8988T (cell line): ENCODE measurements at places on chromosomes 12 and 14.

GRCh38 chr12:76018672-76019071 is 12.9 kb downstream of the PHLDA1 start:
- DNase-seq, result no peak

GRCh38 chr12:62722971-62723680 is 211.8 kb downstream of the PPM1H start:
- DNase-seq, result no peak

- DNase-seq, result no peak
Measured at GRCh38 chr14:62694075-62694474, 351.2 kb downstream of the KCNH5 start.

DNA sequence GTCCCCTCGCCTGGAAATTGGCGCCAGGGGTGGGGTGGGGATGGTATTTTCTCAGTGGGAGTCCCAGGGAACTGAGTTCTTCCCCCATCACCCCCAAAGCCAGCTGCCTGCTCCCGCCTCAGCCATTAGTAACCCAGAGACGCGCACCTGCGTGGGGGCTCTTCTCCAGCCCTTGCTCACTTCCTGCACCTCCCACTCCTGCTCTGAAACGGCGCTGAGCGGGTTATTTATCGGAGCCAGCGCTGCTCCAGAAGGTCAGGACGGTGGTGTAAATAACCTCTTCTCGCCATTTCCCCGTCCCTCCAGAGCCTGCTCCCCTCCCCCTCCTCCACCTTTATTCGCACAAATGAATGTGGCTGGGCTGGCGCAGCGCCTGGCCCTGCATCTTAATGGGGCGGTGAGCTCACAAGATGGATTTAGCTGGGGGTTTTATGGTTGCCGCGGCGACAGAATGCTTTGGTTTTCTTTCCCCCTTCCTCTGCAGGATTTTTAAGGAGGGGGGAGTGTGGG is 12.2 kb downstream of the GPR84 start:
- DNase-seq, result no peak

- DNase-seq, result no peak
Measured at GRCh38 chr12:66319266-66319954, 17.1 kb downstream of the HELB start.

DNA sequence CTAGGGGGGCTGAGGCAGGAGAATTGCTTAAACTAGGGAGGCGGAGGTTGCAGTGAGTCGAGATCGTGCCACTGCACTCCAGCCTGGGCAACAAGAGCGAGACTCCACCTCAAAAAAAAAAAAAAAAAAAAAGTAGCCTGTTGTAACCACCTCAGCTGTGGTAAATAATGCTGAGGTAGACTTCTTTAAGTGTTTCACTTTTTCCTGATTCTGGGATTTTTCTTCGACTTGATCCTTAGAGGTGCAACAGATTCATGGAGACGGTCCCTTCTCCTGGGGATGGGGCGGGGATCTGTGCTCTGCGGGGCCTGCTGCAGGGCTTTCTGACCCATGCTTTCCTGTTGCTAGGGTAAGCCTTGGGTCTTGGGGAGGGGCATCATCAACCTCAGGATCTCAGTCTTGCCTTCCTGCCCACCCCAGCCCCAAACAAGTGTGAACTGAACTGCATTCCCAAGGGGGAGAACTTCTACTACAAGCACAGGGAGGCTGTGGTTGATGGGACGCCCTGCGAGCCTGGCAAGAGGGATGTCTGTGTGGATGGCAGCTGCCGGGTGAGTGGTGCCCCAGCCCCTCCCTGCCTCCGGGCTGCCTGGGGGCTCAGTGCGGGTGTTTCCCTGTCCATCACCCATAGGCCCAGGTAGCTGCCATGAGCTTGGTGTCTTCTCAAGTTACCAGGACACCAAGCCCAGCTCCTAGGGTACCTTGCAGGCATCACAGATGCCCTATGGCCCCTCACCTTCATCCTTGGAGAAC is 12.4 kb downstream of the PAPLN start:
- DNase-seq, result no peak

DNA sequence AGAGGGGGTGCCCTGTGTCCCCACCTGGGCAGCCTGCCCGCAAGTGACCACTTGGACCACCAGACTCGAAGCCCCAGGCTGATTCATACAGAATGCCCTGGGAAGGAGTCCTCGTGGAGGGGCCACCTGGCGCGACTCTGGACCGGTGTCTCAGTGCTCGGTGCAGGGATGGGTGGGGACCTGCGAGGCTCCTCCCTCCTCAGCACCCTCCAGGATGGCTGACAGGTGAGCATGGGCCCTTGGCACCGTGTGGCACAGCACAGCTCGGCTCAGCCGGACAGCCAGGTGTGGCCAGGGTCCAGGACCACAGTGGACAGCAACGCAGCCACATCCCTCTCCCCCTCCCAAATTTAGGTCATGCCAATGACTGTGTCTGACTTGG is 44.5 kb downstream of the CCNK start:
- no peak for DNase-seq

DNA sequence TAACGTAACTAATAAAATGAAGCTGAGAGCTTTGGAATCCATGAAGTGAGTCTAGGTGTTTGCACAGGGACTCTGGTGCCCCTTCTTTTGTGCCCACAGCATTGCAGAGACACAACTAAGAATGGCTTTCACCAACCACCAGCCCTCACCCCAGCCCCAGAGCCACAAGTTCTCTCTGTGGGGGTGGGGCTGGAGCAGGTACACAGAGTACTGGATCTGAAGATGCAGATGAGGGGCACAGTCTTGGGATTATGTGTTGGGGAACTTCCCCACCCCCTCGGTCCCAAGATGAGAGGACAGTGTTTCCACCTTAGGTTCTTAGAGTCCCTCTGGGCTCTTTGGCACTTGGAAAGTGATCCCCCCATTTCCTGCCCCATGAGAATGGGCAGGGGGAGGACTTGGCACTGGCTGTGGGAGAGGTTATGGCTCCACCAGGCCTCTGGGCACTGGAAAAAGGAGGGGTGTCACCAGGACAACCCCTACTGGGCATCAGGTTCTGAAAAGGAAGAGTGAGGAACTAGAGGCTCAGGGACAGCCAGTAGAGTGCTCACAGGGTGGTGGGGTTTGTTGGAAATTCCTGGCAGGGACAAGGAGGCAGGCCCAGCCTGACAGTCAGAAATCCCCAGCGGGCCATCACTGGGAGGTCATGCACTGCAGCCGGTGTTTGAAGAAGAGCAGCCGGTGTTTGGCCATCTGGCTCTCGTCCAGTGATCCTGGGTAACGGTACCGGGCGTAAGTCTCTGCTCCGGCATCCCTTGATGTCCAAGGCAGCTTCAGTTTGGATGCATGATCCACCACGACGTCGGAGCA is 6.7 kb downstream of the B4GALNT1 start:
- peak; percentile 9 for DNase-seq

GRCh38 chr12:55937981-55938380 is 7.0 kb downstream of the DGKA start:
- DNase-seq, result no peak

DNA sequence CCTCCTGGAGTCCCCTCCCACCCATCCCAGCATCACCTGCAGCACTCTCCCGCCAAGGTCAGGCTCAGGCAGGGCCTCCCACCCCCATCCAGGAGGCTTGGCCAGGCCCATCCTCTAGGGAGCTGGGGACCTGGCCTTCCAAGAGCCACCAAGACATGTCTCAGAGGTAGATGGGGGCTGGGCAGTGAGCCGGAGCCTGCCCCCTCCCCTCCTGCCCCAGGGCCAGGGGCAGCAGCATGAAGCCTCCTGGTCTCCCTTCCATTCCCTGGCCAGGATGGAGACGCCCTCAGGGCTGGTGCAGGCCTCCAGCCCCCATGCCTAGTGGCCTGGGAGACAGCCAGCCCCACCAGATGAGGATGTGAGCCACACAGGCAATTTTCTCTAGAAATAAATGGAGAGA is 69.3 kb upstream of the C14orf180 start:
- no peak for DNase-seq

GRCh38 chr12:7113389-7113871 is 4.4 kb upstream of the C1RL start:
- no peak for DNase-seq

- no peak for DNase-seq
Measured at GRCh38 chr12:14482886-14483285, 84.8 kb downstream of the PLBD1 start.

DNA sequence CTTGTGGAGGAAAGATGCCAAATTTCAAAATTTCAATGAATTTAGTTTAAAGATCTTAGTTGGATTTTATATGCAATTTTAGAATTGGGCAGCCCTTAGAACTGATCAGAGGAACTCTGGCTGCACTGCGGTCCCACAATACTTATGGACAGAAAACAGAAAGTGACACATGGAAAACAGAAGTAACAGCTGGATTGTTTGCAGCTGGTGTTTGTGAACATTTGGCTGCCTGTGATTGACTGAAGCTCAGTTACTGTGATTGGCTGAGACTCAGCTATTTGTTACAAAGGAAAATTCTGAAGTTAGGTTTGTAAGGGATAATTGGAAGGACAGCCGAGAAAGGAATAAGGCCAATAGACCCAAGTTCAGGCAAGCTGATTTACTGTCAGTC is 10.0 kb upstream of the KRT86 start:
- DNase-seq, result no peak

- no peak for DNase-seq
Measured at GRCh38 chr12:12804432-12804886, 8.7 kb upstream of the DDX47 start.

DNA sequence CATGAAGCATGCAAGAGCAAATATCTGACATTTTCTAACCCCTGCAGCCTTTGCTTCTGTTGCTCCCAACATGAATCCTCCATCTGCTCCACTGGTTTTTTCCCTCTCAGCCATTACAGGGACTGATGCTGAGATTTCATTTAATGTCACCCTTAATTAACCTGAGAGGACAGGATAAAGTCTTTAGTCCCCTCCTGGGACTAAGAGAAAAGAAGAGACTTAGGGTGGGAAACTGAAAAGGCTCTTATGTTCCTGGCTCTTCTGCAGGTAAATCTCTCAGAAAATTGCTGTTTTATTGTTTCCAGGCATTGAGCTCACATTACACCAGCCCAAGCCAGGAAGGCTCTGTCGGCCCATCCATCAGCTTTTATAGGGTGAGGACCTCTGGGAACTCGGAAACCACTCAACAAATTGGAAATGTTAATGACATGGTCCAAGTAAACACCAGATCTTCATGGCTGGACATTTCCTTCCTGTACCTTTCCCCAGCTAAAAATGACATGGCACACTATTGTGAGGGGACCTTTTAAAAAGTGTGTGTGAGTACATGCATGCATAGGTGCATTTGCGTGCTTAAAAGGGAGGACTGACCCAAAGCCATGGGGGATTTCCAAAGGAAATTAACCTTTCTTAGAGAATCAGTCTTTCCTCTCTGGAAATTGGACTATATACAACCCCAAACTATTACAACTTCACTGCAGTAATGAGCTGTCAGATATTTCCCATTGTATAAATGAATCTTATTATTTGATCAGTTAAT is 408.1 kb upstream of the TMTC1 start:
- DNase-seq, result no peak

DNA sequence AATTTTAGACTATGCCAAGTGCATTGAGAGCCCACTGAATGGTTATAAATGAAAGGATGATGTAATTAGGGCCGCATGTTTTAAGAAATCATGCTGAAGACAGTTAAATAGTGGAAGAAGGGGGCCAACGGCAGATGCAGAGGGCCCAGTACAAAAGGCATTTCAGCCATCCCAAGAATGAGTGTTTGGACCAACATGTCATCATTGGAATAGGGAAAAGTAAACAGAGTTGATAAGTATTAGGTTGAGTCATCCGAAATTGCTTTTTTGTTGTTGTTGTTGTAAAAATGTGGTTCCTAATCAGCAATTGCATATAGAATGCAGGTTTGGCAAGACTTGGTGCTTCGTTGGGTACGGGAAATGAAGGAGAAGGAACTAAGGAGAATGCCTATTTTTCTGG is 29.5 kb downstream of the BMP4 start:
- no peak for DNase-seq

DNA sequence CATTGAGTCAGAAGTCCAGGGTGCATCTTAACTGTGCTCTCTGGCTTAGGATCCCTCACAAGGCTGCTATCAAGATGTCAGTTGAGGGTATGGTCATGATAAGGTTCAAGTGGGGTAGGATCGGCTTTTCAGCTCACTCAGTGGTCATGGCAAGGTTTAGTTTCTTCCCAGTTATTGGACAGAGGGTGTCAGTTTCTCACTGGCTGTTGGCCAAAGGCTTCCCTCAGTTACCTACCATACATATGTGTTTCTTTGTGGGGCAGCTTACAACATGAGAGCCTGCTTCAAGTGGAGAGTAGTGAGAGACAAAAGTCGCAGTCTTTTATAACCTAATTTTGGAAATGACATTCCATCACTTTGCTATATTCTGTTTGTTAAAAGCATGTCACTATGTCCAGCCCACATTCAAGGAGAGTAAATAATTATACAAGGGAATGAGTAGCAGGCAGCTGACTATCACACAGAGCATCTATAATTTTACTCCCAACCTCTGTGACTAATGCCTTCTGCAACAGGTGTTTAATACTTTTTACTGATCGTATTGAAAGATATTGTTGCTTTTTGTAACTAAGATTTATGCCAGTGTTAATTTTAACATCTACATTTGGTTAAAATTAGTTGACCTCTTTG is 572.8 kb upstream of the FBXO33 start:
- no peak for DNase-seq

- DNase-seq, result no peak
Measured at GRCh38 chr12:10967409-10967808, 19.3 kb downstream of the TAS2R50 start.

GRCh38 chr14:71355324-71356201 is 448.3 kb downstream of the PCNX1 start:
- no peak for DNase-seq

- DNase-seq, result no peak
Measured at GRCh38 chr12:52765702-52766101, 11.4 kb downstream of the KRT76 start.
